ENCODE measurements at places on chromosomes 4 and X. TPM values are rescaled to one million over a fixed set of nuclear protein-coding genes. Genes with fewer than 3 reads are reported as not detected.

DNA sequence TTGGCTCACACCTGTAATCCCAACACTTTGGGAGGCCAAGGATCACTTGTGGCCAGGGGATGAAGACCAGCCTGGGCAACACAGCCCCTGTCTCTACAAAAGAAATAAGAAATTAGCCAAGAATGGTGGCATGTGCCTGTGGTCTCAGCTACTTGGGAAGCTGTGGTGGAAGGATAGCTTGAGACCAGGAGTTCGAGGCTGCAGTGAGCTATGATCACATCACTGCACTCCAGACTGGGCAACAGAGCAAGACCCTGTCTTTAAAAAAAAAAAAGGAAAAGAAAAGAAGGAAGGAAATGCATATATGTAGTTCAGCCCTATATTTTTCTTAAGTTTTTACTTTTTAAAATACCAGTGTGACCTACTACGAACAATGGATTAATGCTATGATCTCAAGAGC, 15.1 kb downstream of the PRSS48 start:
- no peaks in the 10 kb centered on the region for H3K4me1 ChIP-seq
- no peaks in the 10 kb centered on the region for H3K36me3 ChIP-seq
- H3K27ac ChIP-seq = no peak overlapping the region
- no peaks in the 10 kb centered on the region for H3K27me3 ChIP-seq
- DNase-seq = no peak
- no peak overlapping the region for H3K4me3 ChIP-seq

- no peaks in the 10 kb centered on the region for H3K27me3 ChIP-seq
- no peak overlapping the region for H3K27ac ChIP-seq
- no peaks in the 10 kb centered on the region for H3K36me3 ChIP-seq
- no peaks in the 10 kb centered on the region for H3K4me1 ChIP-seq
- no peak overlapping the region for H3K4me3 ChIP-seq
Measured at GRCh38 chr4:159606835-159607234, 504.0 kb downstream of the RAPGEF2 start.

- no peaks in the 10 kb centered on the region for H3K36me3 ChIP-seq
- no peaks in the 10 kb centered on the region for H3K4me1 ChIP-seq
- H3K27me3 ChIP-seq = no peaks in the 10 kb centered on the region
- no peak for DNase-seq
Measured at GRCh38 chr4:109155682-109156283, 146.7 kb downstream of the COL25A1 start.

DNA sequence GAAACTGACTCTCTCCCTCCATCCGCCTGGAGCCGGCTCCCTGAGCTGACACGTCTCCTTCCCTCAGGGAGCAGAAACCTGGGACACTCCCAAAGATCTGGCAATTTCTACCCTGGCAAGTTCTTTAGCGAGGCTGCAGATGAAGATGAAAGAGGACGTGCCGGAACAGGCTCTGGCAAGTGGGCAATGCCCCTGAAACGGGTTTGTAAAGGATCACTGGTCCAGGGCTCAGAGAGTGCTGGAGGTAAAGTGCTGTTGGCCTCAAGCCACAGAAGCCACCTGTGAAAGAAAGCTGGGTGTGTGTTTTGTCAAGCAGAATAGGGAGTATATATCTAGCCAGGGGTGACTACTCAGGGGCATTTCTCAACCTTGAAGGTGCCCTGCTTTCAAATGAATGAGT, 131.4 kb upstream of the ATP6AP2 start:
- H3K27me3 ChIP-seq = no peaks in the 10 kb centered on the region
- no peaks in the 10 kb centered on the region for H3K36me3 ChIP-seq
- no peak for DNase-seq
- H3K4me3 ChIP-seq = no peak overlapping the region
- no peak overlapping the region for H3K27ac ChIP-seq

DNA sequence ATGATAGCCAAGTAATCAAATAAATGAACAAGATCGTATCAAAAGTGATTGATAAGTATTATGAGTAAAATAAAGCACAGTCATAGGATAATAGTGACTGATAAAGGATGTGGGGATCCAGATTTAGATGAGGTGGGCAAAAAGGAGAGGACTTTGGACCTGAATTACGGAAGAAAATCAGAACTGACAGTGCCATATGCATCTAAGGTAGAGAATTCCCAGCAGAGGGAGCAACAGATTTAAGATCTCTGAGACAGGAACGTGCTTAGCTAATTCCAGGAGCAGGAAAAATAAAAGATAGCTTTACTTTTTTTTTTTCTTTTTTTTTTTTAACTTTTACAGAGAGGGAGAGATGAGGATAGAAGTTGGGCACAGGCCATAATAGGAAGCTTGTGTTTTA, 189.9 kb downstream of the NWD2 start:
- no peaks in the 10 kb centered on the region for H3K36me3 ChIP-seq
- H3K4me3 ChIP-seq = no peak overlapping the region
- H3K4me1 ChIP-seq = no peaks in the 10 kb centered on the region
- H3K27ac ChIP-seq = no peak overlapping the region

DNA sequence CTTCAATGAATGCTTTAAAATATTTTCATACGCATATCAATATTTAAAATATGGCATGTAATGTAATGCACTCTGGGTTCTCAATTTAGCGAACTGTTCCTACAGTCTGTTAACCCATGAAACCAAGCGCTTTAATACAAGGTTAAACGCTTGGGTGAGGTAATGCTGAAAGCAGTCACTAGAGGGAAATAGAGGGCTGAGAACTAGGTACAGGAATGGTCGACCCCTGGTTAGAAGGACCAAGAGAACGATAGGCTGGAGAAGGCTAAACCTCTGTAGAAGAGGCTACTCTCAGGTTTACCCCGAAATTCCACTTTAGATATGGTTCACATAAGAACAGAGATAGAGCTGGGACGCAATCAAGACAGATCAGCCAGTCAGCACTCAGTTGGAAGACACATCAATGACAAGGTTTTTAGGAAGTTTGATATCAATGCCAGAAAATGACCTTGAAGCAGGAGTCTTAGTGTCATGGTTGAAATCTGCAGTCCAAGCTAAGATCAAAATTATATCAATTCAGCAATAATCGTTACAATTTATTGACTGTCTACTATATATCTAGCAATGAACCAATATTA, 26.9 kb downstream of the ARSJ start:
- no peaks in the 10 kb centered on the region for H3K36me3 ChIP-seq
- no peak overlapping the region for H3K27ac ChIP-seq
- DNase-seq = peak; percentile 57
- no peak overlapping the region for H3K4me3 ChIP-seq
- no peaks in the 10 kb centered on the region for H3K27me3 ChIP-seq

PRIMPOL gene
- total RNA-seq = 17.9 TPM

UGT8 gene
- 0.25 TPM for total RNA-seq

NAP1L2 gene
- 3.1 TPM for total RNA-seq

TMEM31 gene
- not detected for total RNA-seq

IL13RA2 gene
- total RNA-seq = not detected

SUPT20HL1 gene
- total RNA-seq = not detected

NSUN7 gene
- total RNA-seq = 0.23 TPM

TNIP3 gene
- total RNA-seq = 0.64 TPM

ABCD1 gene
- 13.8 TPM for total RNA-seq

USP26 gene
- not detected for total RNA-seq

Measured in natural killer cell (primary cell).